ENCODE measurements at places on chromosomes 12 and 14. TPM values are rescaled to one million over a fixed set of nuclear protein-coding genes. Genes with fewer than 3 reads are reported as not detected.
A peak's percentile ranks its signal among the peaks of the same experiment; 100 is the strongest.

SSPN gene
- 2.5 TPM for total RNA-seq

IFT81 gene
- total RNA-seq = 9.3 TPM

MAP1LC3B2 gene
- 2.5 TPM for total RNA-seq

PCED1B gene
- total RNA-seq = 6.6 TPM

SLC8A3 gene
- total RNA-seq = 0.63 TPM

KLRB1 gene
- not detected for total RNA-seq

CLEC4D gene
- not detected for total RNA-seq

- H3K27ac ChIP-seq = no peak overlapping the region
- no peak for DNase-seq
- H3K4me1 ChIP-seq = no peaks in the 10 kb centered on the region
- peaks cover 15% of the 10 kb centered on the region for H3K36me3 ChIP-seq
- H3K27me3 ChIP-seq = no peaks in the 10 kb centered on the region
These were observed 51.9 kb downstream of the GALNT8 start for GRCh38 chr12:4771960-4772566.

DNA sequence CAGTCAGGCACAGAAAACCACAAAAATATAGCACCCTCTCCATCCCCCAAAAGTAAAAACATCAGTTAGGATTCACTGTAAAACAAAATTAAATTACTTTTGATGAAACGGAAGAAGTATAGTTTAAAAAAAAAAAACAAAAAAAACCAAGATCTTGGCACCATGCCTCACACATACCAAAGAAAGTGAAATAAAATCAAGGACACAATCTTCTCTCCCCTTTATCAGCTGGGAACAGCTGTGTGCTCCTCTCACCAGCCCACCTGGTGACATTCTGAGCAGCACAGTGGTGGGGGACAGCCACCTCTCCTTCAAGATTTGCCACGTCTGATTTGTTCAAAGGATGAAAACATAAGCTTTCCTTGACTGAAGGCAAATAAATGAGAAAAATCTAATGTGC, 55.5 kb downstream of the ESR2 start:
- H3K27me3 ChIP-seq = no peaks in the 10 kb centered on the region
- no peak overlapping the region for H3K4me3 ChIP-seq
- no peaks in the 10 kb centered on the region for H3K36me3 ChIP-seq
- DNase-seq = no peak
- no peaks in the 10 kb centered on the region for H3K4me1 ChIP-seq

DNA sequence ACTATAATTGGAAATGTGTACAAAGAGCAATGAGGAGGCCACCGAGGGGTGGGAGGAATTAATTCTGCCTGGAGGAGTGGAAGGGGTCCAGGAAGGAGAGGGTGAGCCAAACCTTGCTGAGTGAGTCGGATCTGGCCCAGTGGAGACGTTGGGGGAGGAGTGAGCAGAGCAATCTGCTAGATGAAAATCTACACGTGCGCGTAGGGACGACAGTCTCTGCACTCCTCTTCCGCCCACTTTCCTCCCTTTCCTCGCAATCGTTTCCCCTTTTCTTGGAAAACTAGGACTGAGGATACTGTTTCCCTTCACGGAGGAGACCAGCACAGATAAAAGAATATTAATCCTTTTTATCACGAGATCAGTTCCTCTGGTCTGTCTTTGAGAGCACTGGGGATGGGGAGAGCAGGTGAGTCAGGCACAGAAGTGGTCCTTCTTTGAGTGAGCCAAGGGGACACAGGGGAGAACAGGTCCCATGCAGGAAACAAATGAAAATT, 2.9 kb upstream of the NAB2 start:
- H3K4me1 ChIP-seq = peaks cover 29% of the 10 kb centered on the region
- no peaks in the 10 kb centered on the region for H3K27me3 ChIP-seq
- H3K4me3 ChIP-seq = peak overlapping the region; percentile 84
- peaks cover 3% of the 10 kb centered on the region for H3K36me3 ChIP-seq
- peak overlapping the region; percentile 97 for H3K27ac ChIP-seq

- peaks cover 2% of the 10 kb centered on the region for H3K36me3 ChIP-seq
- no peaks in the 10 kb centered on the region for H3K27me3 ChIP-seq
- no peak overlapping the region for H3K4me3 ChIP-seq
- no peak for DNase-seq
- no peak overlapping the region for H3K27ac ChIP-seq
- peaks cover 6% of the 10 kb centered on the region for H3K4me1 ChIP-seq
These were observed 16.0 kb upstream of the FBLN5 start for GRCh38 chr14:91963465-91963864.

DNA sequence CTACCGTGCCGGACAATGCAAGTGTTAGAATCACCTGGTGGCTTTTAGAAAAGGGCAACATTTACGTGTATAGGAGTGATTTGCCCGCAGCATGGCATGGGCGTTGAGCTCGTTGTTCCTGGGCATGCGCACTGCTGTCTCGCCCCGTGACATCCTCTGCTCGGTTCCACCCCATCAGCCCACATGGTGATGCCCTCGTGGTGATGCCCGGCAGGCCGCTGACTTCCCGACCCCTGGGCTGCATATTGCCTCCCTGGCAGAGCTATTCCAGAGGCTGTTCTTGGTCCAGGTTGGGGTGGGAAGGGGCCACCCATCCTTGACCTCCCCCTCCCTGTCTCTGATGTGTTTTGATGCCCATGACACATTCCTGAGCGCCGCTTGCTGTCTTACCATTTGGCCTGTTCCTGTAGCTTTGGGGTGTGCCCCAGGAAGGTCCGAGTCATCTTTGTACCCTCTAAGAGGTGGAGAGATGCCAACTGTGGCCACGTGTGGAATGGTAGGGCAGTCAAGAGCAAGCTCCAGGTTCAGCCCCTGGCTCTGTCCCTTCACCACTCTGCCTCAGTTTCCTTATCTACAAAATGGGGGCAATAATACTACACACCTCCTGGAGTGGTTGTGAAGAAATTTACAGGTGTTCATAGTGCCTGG, 4.8 kb downstream of the HIP1R start:
- peaks cover 38% of the 10 kb centered on the region for H3K4me1 ChIP-seq
- no peak for DNase-seq
- no peak overlapping the region for H3K4me3 ChIP-seq
- no peak overlapping the region for H3K27ac ChIP-seq

DNA sequence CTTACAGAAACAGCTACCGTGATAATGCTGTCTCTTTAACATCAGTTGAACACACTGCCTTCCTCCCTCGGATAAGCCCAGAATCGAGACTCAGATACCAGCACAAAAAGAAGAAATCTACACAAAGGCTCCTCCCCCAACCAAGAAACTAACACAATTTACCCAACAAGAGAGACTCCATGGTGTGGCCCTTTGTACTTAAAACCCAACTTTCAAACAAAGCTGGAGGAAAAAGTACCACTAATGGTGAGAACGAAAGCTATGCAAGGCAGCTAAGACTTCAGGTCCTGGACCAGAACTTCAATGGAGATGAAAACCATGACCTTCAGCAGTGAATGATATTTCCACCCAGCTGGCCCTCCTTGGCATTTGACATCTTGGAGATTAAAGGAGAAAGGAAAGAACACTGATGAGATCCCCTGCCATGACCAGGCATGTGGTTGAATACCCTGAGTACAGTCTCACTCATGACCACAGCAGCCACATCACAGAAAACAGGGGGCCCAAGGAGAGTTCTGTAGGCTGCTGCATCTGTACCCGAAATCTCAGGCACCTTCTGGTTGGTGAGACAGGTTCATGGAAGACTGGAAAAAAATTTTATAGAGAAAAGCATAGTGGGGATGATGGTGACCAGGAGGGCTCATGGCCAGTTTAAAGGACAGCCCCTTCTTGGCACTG, 36.7 kb downstream of the RBM19 start:
- H3K27me3 ChIP-seq = no peaks in the 10 kb centered on the region
- no peak for DNase-seq
- peaks cover 24% of the 10 kb centered on the region for H3K36me3 ChIP-seq
- H3K4me1 ChIP-seq = peaks cover 18% of the 10 kb centered on the region

GRCh38 chr12:87160848-87161601, 868.2 kb downstream of the C12orf50 start:
- H3K4me1 ChIP-seq = no peaks in the 10 kb centered on the region
- H3K27ac ChIP-seq = no peak overlapping the region
- H3K4me3 ChIP-seq = no peak overlapping the region
- DNase-seq = no peak
- no peaks in the 10 kb centered on the region for H3K27me3 ChIP-seq

Measured in WTC11 (cell line).